ENCODE measurements at places on chromosomes 1 and 21. TPM values are rescaled to one million over a fixed set of nuclear protein-coding genes. Genes with fewer than 3 reads are reported as not detected.

- H3K27me3 ChIP-seq, result no peaks in the 10 kb centered on the region
- no peak overlapping the region for H3K27ac ChIP-seq
- DNase-seq, result no peak
- H3K4me1 ChIP-seq, result peaks cover 14% of the 10 kb centered on the region
- H3K36me3 ChIP-seq, result no peaks in the 10 kb centered on the region
- no peak overlapping the region for H3K4me3 ChIP-seq
These were observed 6.8 kb downstream of the LAPTM5 start for GRCh38 chr1:30750731-30751291.

DNA sequence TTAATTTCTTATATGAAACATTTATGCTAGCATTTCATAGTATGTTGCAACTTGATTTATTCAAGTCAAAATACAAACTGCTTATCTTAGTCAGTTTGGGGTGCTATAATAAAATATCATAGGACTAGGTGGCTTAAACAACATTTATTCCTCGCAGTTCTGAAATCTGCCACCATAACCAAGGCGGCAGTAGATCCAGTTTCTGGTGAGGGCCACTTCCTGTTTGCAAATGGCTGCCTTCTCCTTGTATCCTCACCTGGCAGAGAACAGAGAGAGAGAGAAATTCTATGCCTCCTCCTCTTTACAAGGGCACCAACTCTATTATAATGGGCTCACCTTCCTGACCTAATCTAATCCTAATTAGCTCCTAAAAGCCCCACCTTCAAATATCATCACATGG is 76.1 kb upstream of the RGS2 start:
- peak; percentile 8 for DNase-seq
- H3K27me3 ChIP-seq, result no peaks in the 10 kb centered on the region
- no peak overlapping the region for H3K27ac ChIP-seq
- peaks cover 2% of the 10 kb centered on the region for H3K4me1 ChIP-seq

GRCh38 chr1:94438692-94439276 is 20.6 kb downstream of the ABCD3 start:
- no peaks in the 10 kb centered on the region for H3K27me3 ChIP-seq
- H3K27ac ChIP-seq, result no peak overlapping the region
- H3K36me3 ChIP-seq, result peaks cover 14% of the 10 kb centered on the region

GRCh38 chr1:194159941-194160340 is 973.5 kb upstream of the B3GALT2 start:
- H3K4me3 ChIP-seq, result no peak overlapping the region
- H3K27me3 ChIP-seq, result no peaks in the 10 kb centered on the region
- H3K27ac ChIP-seq, result no peak overlapping the region
- no peaks in the 10 kb centered on the region for H3K4me1 ChIP-seq

The OR2AK2 gene
- polyA plus RNA-seq, result not detected

The FCRL5 gene
- not detected for polyA plus RNA-seq

Data from SK-N-SH (cell line).